Stromal cell of bone marrow (primary cell): ENCODE measurements at places on chromosomes 7 and 10.

DNA sequence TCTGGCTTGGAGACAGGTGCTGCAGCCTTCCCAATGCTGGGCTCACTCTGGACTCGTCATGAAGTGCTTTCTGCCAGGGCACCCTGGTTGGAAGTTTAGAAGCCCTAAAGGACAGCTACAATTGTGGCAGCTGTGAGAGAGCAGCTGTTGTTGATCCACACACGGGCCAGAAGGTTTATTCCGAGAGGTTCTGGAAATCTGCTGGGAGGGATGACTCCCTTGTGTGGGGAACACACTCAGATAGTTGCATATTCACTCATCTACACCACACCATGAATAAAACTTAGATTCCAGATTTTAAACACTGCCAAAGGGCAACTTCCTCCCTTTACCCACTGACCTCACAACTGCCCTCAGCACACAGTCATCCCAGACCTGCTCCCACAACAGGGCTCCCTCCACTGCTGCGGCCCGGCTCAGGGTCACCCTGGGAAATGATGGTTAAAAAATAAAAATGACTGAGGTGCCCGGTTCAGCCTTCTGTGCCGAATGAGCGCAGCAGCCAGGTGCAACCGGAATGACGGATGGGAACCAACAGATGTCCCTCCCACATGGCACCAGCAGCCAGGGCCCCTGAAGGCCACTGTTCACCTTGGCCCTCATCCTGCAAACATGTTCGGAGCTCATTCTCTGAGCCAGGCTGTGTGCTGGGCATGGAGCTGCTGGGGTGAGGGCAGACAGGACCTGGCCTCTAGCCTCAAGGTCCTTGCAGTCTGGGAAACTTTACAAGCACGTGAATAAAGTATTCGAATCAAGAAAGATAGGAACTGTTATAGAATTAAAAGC lies 40.2 kb downstream of the ASB13 start:
- no peak for DNase-seq

DNA sequence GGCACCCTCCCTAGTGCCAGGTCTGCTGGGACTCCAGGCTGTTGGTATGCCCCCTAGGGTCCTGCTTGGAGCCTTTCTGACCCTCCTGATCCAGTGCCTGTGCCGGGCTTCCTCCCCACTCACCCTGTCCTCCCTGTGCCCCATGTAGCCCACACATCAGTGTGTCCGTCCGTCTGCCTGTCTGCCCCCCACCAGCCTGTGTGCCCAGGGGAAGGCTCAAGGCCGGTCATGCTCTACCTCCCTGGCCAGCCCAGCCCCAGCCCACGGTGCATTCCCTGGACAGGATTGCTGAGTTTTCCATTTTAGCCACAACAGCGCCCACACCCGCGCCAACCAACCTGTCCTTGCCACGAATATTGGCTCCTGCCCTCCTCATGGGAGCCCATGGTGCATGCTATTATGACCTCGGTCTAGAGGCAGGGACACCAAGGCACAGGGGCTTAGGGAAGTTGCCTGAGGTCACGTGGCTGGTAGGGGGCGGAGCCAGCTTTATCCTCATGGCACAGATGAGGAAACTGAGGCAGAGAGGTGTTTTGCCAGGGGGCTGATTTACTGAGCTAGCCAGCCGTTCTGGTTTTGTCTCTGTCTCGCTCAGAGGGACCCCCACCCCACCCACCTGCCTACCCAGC lies 136.0 kb downstream of the FAM53B start:
- no peak for DNase-seq

- DNase-seq, result no peak
These were observed 259.7 kb downstream of the CALN1 start for GRCh38 chr7:72152161-72153131.

DNA sequence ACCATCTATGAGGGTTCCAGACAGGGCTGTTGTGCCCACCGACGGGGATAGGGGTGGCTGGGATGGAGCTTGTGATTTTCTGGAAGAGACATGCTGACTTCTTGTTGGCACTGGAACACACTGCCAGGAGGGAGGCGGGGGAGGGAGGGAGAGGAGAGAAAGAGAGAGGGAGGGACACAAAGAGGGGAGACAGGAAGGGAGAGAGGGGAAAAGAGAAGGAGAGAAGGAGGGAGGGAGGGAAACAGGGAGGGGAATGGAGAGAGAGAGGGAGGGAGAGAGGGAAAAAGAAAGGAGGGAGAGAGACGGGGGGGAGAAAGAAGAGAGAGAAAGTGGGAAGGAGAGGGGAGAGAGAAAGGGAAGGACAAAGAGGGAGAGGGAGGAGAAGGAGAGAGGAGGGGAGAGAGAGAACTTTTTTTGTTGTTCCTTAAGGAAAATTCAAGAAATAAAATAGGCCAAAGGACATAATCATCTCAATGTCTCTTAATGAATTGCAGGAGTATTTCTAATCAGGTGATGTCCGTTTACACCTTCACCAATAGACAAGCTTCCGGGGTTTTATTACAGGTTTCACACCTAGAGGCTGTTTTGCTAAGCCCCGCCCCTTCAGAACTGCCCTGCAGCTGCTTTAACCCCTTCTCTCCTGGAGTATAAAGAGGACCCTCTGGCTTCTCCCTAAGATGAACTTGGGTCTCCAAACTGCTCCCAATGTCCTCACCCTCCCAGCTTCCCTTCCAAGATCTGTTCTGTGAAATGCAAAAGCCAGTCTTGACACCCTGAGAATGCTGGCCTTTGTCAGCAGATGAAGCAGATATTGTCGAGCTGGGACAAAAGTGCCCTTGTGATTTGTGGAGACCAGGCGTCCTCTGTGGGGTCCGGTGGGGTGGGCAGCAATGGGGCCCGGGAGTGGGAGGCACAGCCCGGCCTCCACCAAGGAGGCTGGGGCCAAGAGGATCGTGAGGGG lies 82.0 kb upstream of the GTF2IRD1 start:
- no peak for DNase-seq

DNA sequence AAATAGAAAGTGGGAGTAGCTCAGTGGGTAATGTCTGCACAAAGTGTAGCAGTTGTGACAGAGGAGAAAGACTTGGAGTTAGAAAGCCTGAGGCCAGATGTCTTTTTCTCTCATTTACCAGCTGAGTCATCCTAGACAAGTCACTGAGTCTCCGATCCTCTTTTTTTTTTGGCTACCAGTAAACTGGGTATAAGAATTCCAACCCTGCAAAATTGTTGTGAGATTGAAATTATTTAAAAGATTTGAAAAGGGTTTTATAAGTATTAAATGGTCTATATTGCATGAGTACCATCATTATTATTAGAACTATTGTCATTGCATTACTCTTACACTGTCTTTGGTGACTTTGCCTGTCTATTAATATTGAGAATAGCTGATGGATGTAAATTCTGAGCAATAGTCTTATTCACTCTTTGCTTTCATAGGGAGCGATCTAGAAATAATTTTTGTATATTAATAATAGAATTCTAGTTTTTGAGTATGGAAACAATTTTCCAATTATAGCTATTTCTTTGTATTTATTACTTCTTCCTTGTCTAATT lies 74.0 kb downstream of the ARID5B start:
- DNase-seq, result peak; percentile 61

DNA sequence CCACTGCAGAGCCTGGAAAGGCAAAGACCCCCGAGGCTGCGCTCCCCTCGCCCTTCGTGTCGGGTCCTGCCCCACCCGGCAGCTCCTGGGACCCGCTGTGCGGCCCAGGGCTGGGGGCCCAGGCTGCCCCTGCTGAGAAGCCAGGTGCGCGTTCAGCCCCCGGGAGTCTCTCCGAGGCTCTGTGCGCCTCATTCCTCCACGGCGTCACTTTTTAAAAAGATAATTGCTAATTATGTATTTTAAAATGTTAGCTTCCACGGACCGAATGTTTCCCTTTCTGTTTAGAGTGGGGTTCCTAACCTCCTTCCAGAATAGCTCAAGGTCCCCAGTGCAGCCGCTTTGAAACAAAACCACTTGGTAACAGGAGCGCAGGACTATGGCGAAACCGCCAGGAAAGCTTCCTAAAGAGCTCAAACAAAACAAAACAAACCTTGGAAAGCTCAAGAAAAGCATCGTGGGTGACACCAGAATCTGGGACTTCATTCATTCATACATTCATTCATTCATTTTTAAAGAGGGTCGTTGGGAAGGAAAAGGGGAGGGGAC lies 45.6 kb downstream of the PDIA4 start:
- DNase-seq, result no peak

- DNase-seq, result no peak
These were observed 126.4 kb upstream of the ZNF746 start for GRCh38 chr7:149624006-149624405.

GRCh38 chr10:80260295-80261243 lies 28.9 kb downstream of the MAT1A start:
- no peak for DNase-seq

DNA sequence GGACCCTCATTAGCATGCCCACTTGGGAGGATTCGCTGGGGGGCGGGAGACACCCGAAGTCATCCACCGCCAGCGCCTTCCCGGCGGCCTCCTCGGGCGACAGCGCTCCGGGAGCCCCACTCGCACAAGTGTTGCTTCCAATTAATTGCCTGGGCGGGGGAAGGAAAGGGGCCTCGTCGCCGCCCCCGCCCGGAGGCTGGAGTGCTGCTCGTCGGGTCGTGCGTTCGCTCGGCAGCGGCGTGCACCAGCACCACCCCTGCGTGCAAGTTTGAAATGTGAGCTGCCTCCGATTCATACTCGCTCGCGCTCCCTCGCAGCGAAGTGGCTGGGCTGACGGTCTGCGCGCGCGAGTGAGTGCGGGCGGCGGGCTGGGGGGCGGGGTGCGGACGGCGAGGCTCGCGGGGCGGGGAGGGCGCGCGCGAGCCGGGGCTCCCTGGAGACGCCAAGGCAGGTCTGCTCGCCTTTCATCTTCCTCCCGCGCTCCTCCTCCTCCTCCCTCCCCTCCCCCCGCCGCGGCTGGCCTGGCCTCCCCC lies 104.6 kb upstream of the PPIF start:
- peak; percentile 73 for DNase-seq

DNA sequence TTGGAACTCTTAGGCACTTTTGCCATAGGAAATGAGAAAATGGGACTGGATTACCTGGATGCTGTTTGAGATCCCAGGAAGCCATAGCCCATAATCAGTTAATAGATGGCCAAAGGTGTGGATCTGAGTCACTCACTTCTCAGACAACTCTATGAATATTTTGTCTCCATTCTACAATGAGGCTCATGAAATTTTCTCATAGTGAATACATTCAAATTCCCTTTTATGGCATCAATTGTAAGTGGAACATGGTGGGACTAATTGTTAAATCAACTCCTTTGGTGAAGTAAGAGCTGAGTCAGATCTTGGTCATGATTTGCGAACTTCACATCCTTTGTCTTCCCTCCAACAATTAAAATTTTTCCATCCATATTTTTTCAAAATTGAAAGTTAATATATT lies 222.1 kb downstream of the ARL4A start:
- DNase-seq, result no peak

- no peak for DNase-seq
These were observed 126.5 kb downstream of the DOCK4 start for GRCh38 chr7:112079673-112080072.

DNA sequence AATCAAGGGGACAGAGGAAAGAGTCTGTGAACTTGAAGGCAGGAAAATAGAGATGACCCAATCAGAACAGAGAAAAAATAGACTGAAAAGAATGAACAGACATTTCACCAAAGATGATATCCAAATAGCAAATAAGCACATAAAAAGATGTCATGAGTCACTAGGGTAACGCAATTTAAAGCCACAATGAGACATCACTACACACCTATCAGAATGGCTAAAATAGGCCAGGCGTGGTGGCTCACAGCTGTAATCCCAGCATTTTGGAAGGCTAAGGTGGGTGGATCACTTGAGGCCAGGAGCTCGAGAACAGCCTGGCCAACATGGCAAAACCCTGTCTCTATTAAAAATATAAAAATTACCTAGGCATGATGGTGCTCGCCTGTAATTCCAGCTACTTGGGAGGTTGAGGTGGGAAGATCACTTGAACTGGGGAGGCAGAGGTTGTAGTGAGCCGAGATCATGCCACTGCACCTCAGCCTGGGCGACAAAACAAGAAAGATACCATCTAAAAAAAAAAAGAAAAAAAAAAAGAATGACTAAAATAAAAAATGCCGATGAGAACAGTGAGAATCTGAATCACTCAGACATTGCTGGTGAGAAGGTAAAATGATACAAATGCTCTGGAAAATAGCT lies 100.9 kb downstream of the LHPP start:
- DNase-seq, result no peak

GRCh38 chr10:71549766-71550533 lies 153.2 kb downstream of the CDH23 start:
- DNase-seq, result no peak

DNA sequence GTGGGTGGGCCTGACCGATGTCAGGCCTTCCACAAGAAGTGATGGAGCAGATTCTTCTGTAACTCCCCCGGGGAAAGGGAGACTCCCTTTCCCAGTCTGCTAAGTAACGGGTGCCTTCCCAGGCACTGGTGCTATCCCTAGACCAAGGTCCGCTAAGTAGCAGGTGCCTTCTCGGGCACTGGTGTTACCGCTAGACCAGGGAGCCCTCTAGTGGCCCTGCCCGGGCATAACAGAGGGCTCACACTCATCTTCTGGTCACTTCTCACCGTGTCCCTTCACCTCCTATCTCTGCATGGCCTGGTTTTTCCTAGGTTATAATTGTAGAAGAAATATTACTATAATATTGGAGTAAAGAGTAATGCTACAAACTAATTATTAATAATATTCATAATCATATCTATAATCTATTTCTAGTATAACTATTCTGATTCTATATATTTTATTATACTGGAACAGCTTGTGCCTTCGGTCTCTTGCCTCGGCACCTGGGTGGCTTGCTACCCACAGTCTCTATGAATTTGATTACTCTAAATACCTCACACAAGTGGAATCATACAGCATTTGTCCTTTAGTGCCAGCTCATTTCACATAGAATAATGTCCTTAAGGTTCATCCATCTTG lies 1378.7 kb downstream of the XPNPEP1 start:
- DNase-seq, result peak; percentile 15

GRCh38 chr10:19971343-19972052 lies 155.3 kb downstream of the PLXDC2 start:
- no peak for DNase-seq

DNA sequence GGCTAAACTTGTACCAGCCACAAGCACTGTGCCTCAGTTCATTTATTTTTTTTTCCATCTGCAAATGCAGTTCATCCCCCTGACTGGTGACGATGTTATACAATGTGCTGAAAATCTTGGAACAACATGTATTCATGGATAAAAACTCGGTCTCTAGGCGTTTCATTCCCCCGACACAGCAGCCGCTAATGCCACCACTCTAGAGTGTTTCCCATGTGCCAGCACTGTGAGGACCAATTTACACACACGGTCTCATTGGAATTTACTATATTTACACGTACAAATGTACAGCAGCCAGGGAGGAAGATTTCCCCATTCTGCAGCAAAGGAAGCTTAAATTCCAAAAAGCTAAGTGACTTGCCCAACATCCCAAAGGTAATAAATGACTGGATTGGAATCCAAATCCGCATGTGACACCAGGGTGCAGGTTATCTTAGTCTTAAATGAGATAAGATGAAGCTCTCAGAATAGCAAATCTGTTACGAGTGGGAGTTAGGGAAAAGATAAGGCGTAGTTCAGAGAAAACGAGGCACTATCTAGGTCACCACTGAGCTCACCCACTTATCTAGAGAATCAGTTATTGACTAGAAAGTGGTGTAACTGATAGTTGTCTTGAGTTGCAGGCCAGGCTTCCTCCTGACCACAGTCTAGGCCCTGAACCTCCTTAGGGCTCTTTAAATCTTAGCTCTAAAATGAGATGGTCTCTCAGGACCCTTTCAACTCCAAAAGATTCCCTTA lies 36.7 kb downstream of the FAM107B start:
- DNase-seq, result no peak

- DNase-seq, result peak; percentile 53
These were observed 578.9 kb downstream of the AUTS2 start for GRCh38 chr7:70177166-70177565.
